ENCODE measurements at places on chromosomes 16 and 17.

GRCh38 chr16:48184681-48185080 lies 28.9 kb upstream of the ABCC12 start:
- DNase-seq: no peak

GRCh38 chr16:87054856-87055255 lies 262.3 kb downstream of the C16orf95 start:
- DNase-seq: no peak

DNA sequence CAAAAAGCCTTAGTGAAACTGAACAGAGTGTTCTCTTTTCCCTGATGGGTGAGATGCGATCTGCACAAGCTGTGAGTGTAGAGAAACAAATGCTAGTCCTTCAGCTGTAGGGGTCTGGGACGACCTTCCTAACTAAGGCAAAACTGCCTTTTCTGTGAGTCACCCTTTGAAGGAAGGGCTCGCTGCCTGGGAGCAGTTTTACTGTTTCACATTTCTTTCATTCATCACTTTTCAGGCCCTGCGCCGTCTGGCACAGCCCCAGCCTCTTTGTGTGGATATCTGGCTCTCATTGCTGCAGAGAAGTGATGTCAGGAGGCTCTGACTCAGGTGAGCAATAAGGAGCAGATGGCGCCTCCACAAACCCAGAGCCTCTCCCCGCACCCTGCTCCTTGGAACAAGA lies 57.4 kb downstream of the HS3ST3A1 start:
- DNase-seq: no peak

- peak; percentile 82 for DNase-seq
These were observed at the start of gene MSL1 for GRCh38 chr17:40121181-40122135. Gene MSL1 (plus strand): TSS chr17:40121971. CDS start chr17:40122613, 642 bp downstream.

GRCh38 chr17:37079735-37080134 lies 131.0 kb downstream of the AATF start:
- DNase-seq: no peak

- no peak for DNase-seq
These were observed 12.3 kb upstream of the CDH1 start for GRCh38 chr16:68724797-68725196.

- DNase-seq: no peak
These were observed 18.8 kb downstream of the TTYH2 start for GRCh38 chr17:74231928-74232907.

GRCh38 chr17:17613708-17614114 lies 22.2 kb upstream of the PEMT start:
- DNase-seq: peak; percentile 53

DNA sequence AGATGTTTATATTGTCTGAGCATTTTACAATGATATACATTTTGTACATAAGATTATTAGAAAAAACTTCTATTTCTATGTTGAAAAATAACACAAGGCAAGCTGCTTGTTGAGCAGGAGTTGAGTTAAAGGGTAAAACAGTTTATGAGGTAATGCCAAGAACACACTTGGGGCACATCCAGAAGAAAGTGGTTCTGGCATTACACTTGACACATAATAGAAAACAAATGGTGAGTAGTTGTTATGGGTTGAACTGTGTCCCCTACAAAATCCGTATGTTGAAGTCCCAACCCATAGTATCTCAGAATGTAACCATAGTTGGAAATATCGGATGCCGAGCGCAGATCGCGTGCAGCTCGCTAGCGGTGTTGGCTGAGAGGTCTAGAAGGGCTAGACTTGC lies 354.3 kb upstream of the GOT2 start:
- no peak for DNase-seq

GRCh38 chr16:58025351-58026138 lies at the start of gene MMP15:
Gene MMP15 (plus strand): TSS chr16:58025754. CDS start chr16:58026351, 597 bp downstream.
- DNase-seq: peak; percentile 55

DNA sequence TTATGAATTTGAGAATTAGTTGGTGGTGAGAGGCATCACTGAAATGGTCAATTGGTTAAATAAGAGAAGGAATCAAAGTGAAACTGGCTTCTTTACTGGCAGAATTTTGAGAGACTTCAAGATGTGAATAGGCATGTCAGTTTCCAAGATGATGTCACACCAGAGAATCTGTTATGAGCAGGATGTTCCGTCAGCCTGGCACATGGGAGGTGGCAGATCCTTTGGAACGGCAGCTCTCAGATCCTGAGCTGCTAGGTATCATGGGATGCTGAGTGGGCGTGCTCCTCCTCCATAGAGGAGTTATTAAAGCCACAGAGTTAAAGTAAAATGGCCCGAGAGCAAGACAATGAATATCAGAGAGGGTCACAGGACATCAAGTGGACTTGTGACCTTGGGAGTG lies 444.3 kb upstream of the HSBP1 start:
- DNase-seq: no peak

GRCh38 chr17:42317266-42317845 lies 29.1 kb downstream of the STAT5A start:
- DNase-seq: no peak

DNA sequence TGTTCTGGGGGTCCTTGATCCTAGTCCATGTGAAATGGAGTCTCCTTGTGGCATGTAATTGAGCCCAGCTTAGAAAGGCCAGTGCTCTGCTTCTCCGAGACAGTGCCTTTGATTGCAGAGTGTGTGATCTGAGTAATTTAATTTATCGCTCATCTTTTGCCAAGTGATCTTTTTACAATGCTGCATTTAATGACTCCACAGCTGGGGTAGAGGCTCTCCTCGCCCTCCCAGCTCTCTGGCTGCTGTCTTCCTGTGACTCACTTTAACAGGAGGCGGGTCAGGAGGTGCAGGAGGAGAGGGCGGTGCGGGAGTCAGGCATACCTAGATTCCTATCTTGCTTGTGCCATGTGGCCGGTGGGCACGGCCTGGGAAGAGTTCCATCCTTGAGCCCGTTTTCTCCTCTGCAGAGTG lies 113.4 kb upstream of the FOXF1 start:
- DNase-seq: no peak

DNA sequence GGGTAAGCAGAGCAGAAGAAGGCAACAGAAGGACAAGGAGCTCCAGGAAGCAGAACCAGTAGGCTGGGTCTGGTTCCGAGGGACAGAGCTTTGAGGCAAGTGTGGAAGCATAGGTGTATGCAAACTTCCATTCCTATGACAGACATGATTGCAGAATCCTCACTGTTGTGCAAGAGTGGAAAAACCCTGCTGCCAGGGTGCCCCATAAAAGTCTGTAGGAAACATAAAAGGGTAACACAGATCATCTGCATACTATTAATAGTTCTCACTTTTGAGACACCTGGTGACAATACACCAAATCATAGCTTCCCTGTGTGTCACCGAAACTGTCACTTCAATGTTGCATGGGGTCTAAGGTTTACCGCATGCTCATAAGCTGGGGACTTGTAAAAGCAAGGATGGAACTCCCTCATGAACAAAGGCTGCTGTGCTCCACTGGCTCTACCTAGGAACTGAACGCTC lies 39.7 kb downstream of the ARHGAP17 start:
- no peak for DNase-seq
